ENCODE measurements at places on chromosomes 11 and 22. TPM values are rescaled to one million over a fixed set of nuclear protein-coding genes. Genes with fewer than 3 reads are reported as not detected.

Gene BRSK2
- total RNA-seq: 0.30 TPM

Gene FAM180B
- not detected for total RNA-seq

GRCh38 chr11:124749912-124750311 is 2.1 kb downstream of the VSIG2 start:
- H3K36me3 ChIP-seq: peaks cover 9% of the 10 kb centered on the region
- H3K27me3 ChIP-seq: no peaks in the 10 kb centered on the region
- DNase-seq: no peak
- peak overlapping the region; percentile 80 for H3K27ac ChIP-seq

Gene BIRC3
- 29.8 TPM for total RNA-seq

DNA sequence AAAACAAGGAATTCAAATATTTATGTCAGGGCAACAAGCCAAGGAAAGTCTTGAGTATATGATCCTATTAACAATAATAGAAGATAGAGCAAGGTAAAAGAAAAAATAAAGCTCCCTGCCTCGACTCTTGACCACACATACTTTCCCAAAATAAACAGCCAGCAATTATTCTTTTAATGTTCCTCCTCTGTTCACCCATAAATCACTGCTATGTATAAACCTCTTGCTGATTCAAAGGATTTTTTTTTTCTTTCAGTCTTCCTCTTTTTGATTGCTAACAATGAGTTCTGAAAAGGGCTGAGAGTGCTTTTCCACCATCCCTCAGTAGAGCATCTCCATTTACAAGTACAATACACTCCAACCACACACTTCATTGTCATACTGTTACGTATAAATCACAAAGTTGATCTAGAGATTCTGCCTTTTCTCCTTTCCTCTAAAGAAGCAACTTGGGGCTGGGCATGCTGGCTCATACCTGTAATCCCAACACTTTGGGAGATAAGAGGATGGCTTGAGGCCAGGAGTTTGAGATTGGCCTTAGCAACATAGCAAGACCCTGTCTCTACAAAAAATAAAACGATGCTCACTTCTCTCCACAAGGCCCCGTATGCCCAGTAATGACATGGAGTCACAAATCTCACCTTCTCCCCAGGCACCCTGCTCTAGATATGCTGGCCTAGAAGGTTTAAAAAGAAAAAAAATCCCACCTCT is 24.0 kb downstream of the RAB30 start:
- no peak for DNase-seq
- H3K4me3 ChIP-seq: no peak overlapping the region
- peak overlapping the region; percentile 69 for H3K27ac ChIP-seq

Gene ANO3
- 0.33 TPM for total RNA-seq

- H3K4me1 ChIP-seq: peaks cover 51% of the 10 kb centered on the region
- no peak overlapping the region for H3K27ac ChIP-seq
- H3K4me3 ChIP-seq: no peak overlapping the region
- H3K27me3 ChIP-seq: no peaks in the 10 kb centered on the region
- DNase-seq: no peak
- H3K36me3 ChIP-seq: no peaks in the 10 kb centered on the region
Measured at GRCh38 chr22:49662681-49663080, 165.0 kb downstream of the BRD1 start.

Gene UCP3
- 3.2 TPM for total RNA-seq

- H3K4me3 ChIP-seq: no peak overlapping the region
- peaks cover 13% of the 10 kb centered on the region for H3K4me1 ChIP-seq
- H3K27me3 ChIP-seq: no peaks in the 10 kb centered on the region
Measured at GRCh38 chr11:126265811-126266210, 2.9 kb downstream of the SRPRA start.

GRCh38 chr11:129932381-129933067 is 37.1 kb upstream of the NFRKB start:
- no peak for DNase-seq
- H3K27ac ChIP-seq: no peak overlapping the region
- H3K4me3 ChIP-seq: no peak overlapping the region
- no peaks in the 10 kb centered on the region for H3K4me1 ChIP-seq

DNA sequence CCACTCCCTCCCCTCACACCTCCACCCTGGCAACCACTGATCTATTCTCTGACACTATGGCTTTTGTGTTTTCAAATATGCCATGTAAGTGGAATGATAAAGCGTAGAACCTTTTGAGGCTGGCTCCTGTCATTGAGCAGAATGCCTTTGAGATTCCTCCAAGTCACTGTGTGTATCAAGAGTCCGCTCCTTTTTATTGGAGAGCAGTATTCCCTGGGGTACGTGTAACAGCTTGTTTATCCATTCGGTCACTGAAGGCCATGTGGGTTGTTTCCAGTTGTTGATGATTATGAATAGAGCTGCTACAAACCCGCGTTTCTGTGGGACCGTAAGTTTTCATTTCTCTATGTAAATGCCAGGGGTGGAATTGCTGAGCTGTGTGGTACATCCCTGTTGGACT is 10.3 kb downstream of the TP53I11 start:
- H3K27me3 ChIP-seq: no peaks in the 10 kb centered on the region
- H3K4me3 ChIP-seq: no peak overlapping the region
- H3K4me1 ChIP-seq: peaks cover 39% of the 10 kb centered on the region
- H3K36me3 ChIP-seq: no peaks in the 10 kb centered on the region

- H3K27ac ChIP-seq: no peak overlapping the region
- H3K27me3 ChIP-seq: no peaks in the 10 kb centered on the region
- no peaks in the 10 kb centered on the region for H3K4me1 ChIP-seq
- H3K4me3 ChIP-seq: no peak overlapping the region
Measured at GRCh38 chr22:49613511-49614270, 214.0 kb downstream of the BRD1 start.

- H3K36me3 ChIP-seq: peaks cover 7% of the 10 kb centered on the region
- H3K27ac ChIP-seq: peak overlapping the region; percentile 83
Measured at GRCh38 chr11:64744544-64745188, 724 bp upstream of the RASGRP2 start.

Gene CRYBB2
- not detected for total RNA-seq

DNA sequence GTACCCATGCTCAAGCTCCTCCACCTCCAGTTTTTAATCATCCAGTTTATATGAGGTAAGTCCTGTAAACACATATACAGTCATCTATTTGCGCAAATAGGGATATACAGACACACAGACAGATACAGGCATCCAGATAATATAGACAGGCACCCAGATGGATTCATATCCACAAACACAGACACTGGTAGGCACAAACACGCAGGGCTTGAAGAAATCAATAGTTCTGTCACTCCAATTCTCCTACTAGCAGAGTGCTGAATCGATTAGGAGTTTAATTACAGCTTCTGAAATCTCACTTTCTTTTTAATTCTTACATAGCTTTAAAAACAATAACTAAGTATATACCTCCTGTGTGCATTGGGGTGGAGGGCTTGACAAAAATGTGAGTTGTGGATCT is 56.0 kb downstream of the INSC start:
- H3K36me3 ChIP-seq: no peaks in the 10 kb centered on the region
- H3K27me3 ChIP-seq: no peaks in the 10 kb centered on the region

GRCh38 chr11:116563028-116563711 is 209.6 kb downstream of the BUD13 start:
- no peaks in the 10 kb centered on the region for H3K27me3 ChIP-seq
- no peak overlapping the region for H3K4me3 ChIP-seq
- peak; percentile 58 for DNase-seq
- no peaks in the 10 kb centered on the region for H3K36me3 ChIP-seq
- no peaks in the 10 kb centered on the region for H3K4me1 ChIP-seq

DNA sequence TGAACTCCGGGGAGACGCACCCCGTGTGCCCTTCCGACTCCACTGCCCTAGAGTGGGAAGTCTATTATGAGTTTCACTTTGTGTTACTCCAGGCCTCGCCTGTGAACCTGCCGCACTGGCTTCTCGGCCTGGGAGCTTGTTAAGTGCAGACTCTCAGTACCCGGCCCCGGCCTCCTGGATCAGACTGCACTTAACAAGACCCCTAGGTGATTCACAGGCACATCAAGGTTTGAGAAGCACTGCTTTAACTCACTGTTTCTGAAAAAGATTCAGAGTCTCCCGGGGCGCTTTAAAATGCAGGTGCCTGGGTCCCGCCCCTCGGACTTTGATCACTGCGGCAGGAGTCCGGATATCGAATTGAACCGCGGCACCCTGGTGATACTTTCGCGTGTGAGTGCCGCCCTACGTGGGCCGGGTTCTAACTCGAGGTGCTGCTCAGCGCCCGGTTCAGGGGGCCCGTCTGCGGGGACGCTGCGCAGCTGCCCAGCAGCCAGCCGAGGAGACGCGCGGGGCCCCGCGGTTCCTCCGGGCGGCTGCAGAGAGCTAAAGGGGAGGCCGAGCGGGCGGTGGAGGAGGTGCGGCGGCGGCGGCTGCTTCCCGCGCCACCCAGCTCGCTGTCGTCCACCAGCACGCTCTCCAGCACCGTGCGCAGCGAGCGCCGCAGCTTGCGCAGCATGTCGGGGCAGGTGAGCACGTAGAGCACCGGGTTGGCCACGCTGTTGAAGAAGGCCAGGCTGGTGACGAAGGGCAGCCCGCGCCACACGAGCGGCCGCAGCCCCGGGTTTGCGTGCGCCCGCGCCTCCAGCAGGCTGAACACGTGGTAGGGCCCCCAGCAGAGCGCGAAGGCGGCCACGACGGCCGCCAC is 3.4 kb downstream of the PTGDR2 start:
- H3K4me3 ChIP-seq: no peak overlapping the region
- no peak for DNase-seq
- no peak overlapping the region for H3K27ac ChIP-seq
- H3K4me1 ChIP-seq: no peaks in the 10 kb centered on the region

- no peak for DNase-seq
- H3K27me3 ChIP-seq: no peaks in the 10 kb centered on the region
- H3K27ac ChIP-seq: no peak overlapping the region
Measured at GRCh38 chr11:57867966-57868365, 106.4 kb downstream of the CTNND1 start.

DNA sequence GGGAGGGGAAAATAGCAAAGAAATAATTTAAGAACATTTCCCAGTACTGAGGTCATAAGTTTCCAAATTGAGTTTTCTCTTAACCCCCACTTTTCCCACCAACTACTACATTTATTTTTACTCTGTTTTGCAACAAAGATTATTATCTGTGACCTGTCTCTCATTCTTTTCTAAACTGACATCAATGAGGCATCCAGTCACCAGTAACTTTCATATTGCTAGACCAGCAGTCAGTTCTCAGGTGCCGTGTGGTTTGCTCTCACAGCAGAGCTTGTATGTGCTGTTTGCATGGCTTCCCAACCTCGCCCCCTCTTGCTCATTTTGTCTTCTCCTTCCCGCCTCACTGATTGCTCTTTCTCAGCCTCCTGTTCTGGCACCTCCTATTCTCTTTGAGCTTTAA is 1091.3 kb downstream of the TBC1D22A start:
- no peaks in the 10 kb centered on the region for H3K4me1 ChIP-seq
- no peak for DNase-seq
- H3K4me3 ChIP-seq: no peak overlapping the region
- no peaks in the 10 kb centered on the region for H3K36me3 ChIP-seq

Gene NRXN2
- total RNA-seq: not detected

Gene NPAS4
- total RNA-seq: not detected

DNA sequence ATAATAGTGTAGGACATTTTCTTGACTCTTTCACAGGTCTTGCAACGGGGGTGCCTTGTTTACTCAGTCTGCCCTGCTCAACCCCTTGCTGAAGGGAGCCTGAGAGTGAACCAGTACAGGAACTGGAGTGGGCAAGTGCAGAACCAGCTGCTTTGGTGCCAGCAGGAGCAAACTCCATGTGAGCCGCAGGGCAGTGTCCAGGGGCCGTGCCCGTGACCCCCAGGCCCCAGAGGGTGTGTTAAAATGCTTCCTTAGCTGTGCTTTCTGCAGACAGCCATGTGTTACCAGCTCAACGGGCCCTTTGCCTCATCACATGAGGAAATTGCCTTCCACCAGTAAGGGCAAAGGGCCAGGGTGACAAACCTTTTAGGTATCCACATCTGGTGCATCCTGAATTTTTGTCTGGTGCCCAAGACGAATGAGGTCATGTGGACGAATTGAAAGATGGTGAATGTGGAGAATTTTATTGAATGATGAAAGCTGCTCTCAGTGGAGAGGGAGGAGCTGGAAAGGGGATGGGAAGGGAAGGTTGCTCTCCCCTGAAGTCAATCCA is 53.6 kb upstream of the OR5D13 start:
- DNase-seq: no peak
- H3K36me3 ChIP-seq: no peaks in the 10 kb centered on the region
- H3K27ac ChIP-seq: no peak overlapping the region
- no peaks in the 10 kb centered on the region for H3K27me3 ChIP-seq

Gene SLC22A8
- total RNA-seq: not detected

GRCh38 chr11:95392644-95393043 is 161.6 kb upstream of the SESN3 start:
- H3K27me3 ChIP-seq: no peaks in the 10 kb centered on the region
- no peak overlapping the region for H3K27ac ChIP-seq
- no peaks in the 10 kb centered on the region for H3K36me3 ChIP-seq
- H3K4me3 ChIP-seq: no peak overlapping the region

Measured in upper lobe of left lung (tissue), 6 donors.